Forelimb muscle (tissue), 1 donor: ENCODE measurements at places on chromosomes 1 and 21. TPM values are rescaled to one million over a fixed set of nuclear protein-coding genes. Genes with fewer than 3 reads are reported as not detected.

Gene APCS
- not detected for polyA plus RNA-seq

- no peak for DNase-seq
Observed at GRCh38 chr21:44442266-44443125, 12.8 kb upstream of the LRRC3 start.

- no peak for DNase-seq
Observed at GRCh38 chr1:81832573-81832972, 31.8 kb downstream of the ADGRL2 start.

GRCh38 chr1:119987112-119987511 is 82.3 kb downstream of the NOTCH2 start:
- DNase-seq: no peak

DNA sequence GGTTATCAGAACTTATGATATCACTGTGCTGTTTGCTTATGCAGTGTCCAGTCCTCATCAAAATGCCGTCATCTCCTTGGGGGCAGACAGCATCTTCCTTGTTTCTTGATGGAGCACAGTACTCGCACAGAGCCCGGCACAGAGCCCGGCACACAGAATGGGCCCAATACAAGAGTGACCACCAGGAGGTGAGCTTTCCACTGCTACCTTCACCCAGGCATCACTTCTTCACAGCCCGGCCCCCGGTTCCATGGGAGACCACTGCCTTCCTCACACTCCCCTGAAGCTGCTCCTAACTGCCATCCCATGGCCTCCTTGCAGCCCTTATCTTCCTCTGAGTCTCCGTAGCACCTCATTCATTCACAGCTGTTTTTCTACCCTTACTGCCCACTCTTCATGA is 94.0 kb downstream of the TNR start:
- DNase-seq: no peak

Gene OXCT2
- not detected for polyA plus RNA-seq

DNA sequence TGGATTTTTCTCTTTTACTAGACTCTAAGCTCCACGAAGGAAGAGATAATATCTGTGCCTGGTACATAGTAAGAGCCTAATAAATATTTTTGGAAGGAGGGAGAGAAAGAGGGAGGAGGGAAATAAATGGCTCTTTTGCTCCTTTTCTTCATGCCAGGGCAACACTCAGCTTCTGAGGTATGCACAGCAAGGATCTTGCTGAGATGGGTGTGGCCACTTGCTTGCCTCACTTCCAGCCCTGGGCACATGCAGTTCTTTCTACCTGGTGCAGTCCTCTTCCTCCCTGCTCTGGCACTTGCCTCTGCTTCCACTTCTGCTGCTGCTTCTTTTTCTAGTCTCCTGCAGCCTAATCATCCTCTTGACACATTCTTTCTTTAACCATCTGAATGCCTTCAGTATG is 148.1 kb downstream of the FGGY start:
- no peak for DNase-seq

GRCh38 chr1:2538872-2539271 is 8.8 kb upstream of the HES5 start:
- no peak for DNase-seq

Gene TNFRSF9
- polyA plus RNA-seq: 0.11 TPM

DNA sequence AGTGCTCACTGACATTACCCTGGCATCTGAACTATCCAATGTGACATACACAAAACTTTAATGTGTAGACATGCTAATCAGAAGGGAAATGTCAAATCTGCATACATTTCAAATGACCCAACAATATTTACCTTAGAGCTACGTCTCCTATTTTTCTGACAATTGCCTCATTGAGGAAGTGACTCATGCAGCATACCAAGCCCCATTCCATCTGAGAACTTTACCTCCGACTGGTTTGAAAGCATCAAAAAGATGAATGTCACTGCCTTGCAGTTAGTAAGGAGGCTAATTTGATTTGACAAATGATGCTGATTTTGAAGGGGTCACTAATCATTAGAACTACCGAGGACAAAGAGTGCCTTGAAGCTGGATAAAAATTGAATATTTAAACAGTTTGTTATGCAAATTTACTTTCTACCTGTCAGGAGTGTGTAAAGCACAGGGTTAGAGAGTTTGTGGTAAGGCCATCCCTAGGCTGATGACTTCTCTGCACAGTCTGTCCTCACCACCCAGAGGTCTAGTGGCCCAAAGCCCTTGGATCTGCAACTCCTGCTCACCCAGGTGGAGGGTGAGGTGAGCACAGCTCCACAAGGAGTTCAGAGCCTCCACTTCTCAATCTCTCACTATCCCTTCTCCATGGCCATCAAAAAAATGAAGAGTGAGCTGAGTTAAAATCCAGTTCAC is 500.3 kb upstream of the C1orf87 start:
- no peak for DNase-seq

DNA sequence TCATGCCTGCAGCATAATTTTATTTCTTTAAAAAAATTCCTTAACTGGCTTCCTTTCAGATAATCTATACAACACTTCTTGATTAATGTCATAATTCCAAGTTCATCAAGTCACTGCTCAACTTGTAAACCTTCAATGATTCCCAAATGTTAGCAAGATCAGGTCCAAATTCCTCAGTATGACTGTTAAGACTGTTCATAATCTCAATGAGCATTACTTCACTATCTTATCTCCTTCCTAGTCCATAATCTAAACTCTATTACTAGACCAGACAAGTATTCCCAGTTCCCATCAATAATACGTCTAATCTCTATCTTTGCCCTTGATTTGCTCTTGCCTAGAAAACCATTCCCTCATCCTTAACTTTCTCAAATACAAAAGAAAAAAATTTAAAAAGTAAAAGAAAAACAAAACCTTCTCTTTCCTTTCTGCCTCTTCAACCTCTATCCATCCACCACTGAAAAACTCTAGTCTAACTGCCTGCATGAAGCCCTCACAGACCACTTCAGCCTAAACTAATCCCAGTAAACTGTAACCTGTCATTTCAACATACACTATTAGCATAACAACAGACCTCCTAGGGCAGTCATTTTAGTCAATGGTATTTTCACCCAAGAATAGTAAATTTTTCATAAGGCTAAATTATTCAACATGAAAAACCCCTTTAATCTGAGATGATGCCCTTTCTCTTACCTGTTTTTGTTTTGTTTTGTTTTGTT is 15.5 kb downstream of the LUZP1 start:
- no peak for DNase-seq

DNA sequence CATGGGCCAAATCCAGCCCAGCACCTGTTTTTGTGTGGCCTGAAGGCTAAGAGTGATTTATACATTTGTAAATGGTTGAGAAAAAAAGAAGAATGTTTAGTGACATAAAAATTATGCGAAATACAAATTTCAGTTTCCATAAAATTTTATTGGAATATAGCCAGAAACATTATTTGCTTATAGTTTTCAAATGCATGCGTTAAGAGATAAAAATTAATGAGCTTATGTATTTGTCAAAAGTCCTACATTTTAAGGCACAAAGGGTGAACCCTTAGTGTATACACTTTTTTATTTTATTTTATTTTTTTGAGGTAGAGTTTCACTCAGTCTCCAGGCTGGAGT is 2.1 kb downstream of the MORC3 start:
- DNase-seq: no peak

- no peak for DNase-seq
Observed at GRCh38 chr1:207752456-207752998, 673 bp downstream of the CD46 start.

DNA sequence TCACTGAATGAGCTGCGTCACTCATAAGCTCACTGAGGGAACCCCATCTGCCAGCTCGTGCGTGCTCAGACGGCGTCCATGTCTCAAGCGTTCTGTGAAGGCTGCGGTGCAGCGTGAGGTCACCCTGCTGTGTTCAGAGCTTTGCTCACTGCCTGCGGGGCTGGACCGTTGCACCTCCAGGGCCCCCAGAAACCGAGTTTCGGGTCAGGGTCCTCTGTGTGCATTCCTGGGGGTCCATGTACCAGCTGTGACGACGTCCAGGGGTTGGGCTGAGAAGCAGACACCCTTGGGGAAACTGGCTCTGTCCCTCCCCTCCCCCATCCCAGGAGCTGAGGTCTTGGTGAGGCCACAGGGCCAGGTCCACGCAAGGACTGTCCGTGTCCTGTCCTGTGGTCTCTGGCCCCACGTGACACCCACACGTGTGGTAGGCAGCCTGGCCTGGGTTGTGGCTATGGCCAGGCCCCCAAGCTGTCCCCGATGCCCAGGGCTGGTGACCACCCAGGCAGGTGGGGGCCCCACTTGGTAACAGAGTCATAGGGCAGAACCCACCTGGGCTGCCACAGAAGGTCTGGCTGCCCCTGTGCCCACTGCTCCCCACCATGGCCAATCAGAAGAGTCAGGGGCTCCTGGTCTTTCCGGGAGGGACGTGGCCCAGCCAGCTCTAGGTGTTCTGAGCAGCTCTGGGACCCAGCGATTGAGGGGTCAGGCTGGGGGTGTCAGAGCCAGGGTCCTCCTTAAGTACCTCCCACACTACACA is 24.4 kb downstream of the FTCD start:
- DNase-seq: no peak

Gene AMIGO1
- polyA plus RNA-seq: 12.9 TPM

- no peak for DNase-seq
Observed at GRCh38 chr21:31501926-31502325, 157.6 kb upstream of the SOD1 start.

DNA sequence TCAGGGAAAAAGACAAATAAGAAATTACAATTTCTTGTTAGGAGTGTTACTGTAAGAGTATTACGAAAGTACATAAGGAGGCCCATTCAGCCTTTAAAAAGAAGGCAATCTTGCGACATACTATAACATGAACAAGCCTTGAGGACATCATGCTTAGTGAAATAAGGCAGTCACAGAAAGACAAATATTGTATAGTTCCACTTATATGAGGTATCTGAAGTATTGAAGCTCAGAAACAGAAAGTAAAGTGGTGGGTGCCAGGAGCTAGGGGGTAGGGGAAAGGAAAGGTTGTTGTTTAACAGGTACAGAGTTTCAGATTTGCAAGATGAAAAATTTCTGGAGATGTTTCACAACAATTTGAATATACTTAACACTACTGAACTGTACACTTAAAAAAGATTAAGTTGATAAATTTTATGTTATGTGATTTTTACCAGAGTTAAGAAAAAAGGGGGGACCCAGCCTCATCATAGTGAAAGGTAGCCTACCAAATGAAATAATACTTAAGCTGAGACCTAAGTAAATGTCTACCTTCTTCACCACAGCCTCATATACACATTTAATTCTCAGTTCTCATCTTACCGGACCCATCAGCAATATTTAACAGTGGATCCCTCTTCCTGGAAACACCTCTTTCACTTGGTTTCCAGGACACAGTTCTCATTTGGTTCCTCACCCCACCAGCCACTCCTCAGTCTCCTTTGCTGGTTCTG is 19.5 kb downstream of the USP24 start:
- no peak for DNase-seq

GRCh38 chr1:224182057-224182865 is 779 bp upstream of the DEGS1 start:
- DNase-seq: no peak

GRCh38 chr1:168920456-168921094 is 185.9 kb upstream of the ATP1B1 start:
- no peak for DNase-seq

DNA sequence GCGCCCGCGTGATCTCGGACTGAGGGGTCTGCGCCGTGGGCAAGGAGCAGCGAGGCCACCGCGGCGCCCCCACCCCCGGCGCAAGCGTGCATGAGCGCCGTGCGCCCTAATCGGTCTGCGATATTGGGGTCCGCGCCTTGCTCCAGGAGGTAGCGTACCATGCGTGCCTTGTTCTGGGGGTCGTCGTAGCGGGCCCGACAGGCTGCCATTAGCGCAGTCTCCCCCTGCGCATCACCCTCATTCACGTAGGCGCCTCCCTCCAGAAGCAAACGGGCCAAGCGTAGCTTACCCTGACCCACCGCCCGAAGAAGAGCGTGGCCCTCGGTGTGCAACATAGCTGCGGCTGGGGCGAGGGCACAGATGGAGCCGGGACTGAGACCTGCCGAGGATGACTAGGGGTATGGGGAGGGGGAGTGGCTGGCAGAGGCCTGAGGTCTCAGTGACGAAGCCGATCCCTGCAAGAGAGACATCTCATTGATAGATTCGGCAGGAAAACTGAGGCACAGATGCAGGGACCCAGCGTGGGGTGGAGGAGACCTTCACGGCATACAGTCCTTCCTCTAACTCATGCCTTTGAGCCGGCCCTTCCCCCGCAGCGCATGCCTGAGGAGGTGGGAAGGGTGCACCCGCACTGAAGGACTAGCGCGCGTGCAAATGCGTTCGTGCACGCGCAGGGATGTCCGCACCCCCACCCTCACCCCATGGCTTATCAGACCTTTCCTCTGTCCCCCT is 2.8 kb downstream of the ANKRD34A start:
- no peak for DNase-seq

Gene RRP1
- 16.9 TPM for polyA plus RNA-seq

Gene F3
- 2.2 TPM for polyA plus RNA-seq

Gene CNKSR1
- polyA plus RNA-seq: 4.2 TPM

DNA sequence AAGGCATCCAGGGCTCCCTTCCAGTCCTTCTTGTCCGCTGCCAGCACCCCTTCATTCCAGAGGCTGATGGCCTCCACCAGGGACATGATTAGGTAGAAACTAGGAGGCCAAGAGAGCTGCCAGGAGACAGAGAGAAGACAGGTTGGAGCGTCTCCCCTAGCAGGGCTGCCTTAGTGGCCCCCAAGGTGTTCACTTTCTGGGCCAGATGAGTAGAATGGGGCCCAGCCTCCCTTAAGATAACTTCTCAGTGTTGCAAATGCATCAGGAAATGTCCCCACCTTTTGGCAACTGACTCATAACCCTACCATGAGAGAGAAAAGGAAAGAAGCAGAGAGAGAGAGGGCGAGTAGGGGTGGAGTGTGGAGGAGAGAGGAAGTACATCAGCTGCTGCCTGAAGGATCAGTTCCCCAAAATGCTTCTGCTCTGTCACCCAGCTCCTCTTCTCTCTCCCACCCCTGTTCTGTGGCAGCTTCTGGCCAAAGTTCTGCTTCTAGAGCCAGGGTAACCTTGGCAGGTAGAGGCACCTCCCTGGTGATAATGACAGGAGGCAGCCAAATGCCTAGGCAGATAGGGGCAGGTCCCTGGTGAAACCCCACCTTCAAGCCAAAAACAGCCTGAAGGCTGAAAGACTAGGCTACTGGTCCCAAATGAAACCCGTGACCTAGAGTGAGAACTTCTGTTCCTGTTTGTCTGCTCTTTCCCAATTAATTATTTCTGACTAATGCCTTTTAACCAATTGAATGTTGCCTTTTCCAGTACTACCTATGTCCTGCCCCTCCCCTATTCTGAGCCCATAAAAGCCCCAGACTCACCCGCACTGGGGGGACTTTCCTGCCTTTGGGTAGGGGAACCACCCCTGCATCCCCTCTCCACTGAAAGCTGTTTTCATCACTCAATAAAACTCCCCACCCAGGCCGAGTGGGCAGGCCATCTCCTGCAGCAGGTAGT is at the start of gene NCF2:
NCF2 (minus strand) TSS at position 216 of the 948 bp plus-strand sequence; CDS start at position 86, 130 bp downstream.
- no peak for DNase-seq

DNA sequence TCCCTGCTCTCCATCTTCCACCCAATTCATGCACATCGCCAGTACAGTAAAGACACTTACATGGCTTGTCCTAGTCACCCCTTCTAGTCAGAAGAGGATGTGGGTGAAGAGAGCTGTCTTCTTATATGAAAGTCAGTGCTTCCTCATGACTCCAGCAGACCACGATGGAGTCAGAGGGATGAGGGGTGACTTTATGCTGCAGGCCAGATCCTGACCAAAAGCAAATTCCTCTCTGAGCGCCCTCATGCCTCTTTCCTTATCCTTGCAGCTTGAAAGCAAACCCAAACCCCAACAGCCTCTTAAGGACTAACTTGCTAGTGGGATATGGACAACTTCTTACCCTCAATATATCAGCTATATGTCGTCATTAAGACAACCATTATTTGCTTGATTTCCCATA is 348.2 kb upstream of the DUSP10 start:
- DNase-seq: no peak
